ENCODE measurements at places on chromosomes 16 and 17. TPM values are rescaled to one million over a fixed set of nuclear protein-coding genes. Genes with fewer than 3 reads are reported as not detected.

DNA sequence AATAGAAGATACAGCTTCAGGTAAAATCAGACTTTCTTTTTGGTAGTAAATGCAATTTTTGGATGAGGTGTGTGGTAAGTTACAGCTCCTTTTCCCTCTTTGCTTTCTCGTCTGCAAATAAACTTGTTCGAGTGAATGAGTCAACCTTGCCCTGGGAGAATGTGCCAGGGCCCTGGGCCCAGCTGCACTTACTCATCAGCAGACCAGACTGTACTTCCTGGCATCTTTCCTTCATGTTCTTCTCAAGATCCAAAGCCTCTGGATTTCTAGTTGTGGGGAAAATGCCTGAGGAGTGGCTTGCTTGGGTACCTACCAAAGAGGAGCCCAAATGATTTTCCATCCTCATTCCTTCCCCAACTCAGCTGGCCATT, 5.4 kb upstream of the G6PC1 start:
- H3K4me1 ChIP-seq = no peaks in the 10 kb centered on the region
- H3K27ac ChIP-seq = no peak overlapping the region
- DNase-seq = no peak
- peaks cover 19% of the 10 kb centered on the region for H3K27me3 ChIP-seq
- no peaks in the 10 kb centered on the region for H3K36me3 ChIP-seq
- no peak overlapping the region for H3K4me3 ChIP-seq

- DNase-seq = no peak
- H3K27me3 ChIP-seq = no peaks in the 10 kb centered on the region
- no peak overlapping the region for H3K4me3 ChIP-seq
- H3K4me1 ChIP-seq = peaks cover 33% of the 10 kb centered on the region
- H3K27ac ChIP-seq = no peak overlapping the region
These were observed 242.1 kb downstream of the MSI2 start for GRCh38 chr17:57498443-57498842.

DNA sequence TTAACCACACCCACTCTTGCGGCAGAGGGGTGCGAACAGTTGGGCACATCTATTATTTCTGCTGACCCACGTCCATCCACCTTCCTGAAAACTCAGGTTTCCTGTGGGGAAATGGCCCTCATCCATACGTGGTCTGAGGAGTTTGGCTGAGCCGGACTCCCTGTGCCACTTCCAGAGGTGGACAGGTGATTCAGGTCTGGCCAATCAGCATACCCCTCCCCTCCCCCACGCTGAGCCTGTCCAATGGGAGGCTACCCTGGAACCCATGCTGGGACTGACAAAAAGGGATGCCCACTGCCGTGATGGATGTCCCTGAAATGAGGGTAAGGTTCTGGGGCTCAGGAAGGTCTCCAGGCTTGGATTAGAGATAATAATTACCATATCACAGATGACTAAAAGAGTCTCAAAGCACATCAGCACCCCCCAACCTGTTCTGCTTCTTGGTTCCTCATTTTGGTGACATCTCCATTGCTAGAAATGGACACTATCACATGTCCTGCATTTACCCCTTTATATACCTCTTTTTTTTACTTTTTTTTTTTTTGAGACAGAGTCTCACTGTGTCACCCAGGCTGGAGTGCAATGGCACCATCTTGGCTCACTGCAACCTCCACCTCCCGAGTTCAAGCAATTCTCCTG, 5.3 kb upstream of the MAPK7 start:
- no peaks in the 10 kb centered on the region for H3K36me3 ChIP-seq
- DNase-seq = no peak
- no peak overlapping the region for H3K4me3 ChIP-seq
- peaks cover 37% of the 10 kb centered on the region for H3K4me1 ChIP-seq

- no peak for DNase-seq
- no peak overlapping the region for H3K27ac ChIP-seq
- no peaks in the 10 kb centered on the region for H3K4me1 ChIP-seq
- H3K36me3 ChIP-seq = no peaks in the 10 kb centered on the region
- H3K27me3 ChIP-seq = peaks cover 10% of the 10 kb centered on the region
These were observed 62.4 kb upstream of the AKTIP start for GRCh38 chr16:53565296-53565863.

- no peaks in the 10 kb centered on the region for H3K27me3 ChIP-seq
- peaks cover 26% of the 10 kb centered on the region for H3K4me1 ChIP-seq
- no peak for DNase-seq
- H3K27ac ChIP-seq = peak overlapping the region; percentile 83
- no peak overlapping the region for H3K4me3 ChIP-seq
These were observed 16.7 kb downstream of the ERCC4 start for GRCh38 chr16:13936596-13937081.

ODAD4 gene
- total RNA-seq = 1.6 TPM

- no peak overlapping the region for H3K27ac ChIP-seq
- H3K4me3 ChIP-seq = no peak overlapping the region
- DNase-seq = no peak
These were observed 14.6 kb downstream of the ENDOV start for GRCh38 chr17:80429356-80430275.

- no peaks in the 10 kb centered on the region for H3K27me3 ChIP-seq
- H3K36me3 ChIP-seq = peaks cover 11% of the 10 kb centered on the region
- H3K27ac ChIP-seq = no peak overlapping the region
- no peak for DNase-seq
These were observed 73.2 kb upstream of the AKTIP start for GRCh38 chr16:53576210-53576609.

RUNDC3A gene
- total RNA-seq = 0.35 TPM
